ENCODE measurements at places on chromosomes 4 and X. TPM values are rescaled to one million over a fixed set of nuclear protein-coding genes. Genes with fewer than 3 reads are reported as not detected.
A peak's percentile ranks its signal among the peaks of the same experiment; 100 is the strongest.

The BANK1 gene
- 1.9 TPM for total RNA-seq

The PAK3 gene
- total RNA-seq: 9.2 TPM

The UPF3B gene
- total RNA-seq: 1.0 TPM

The GLRA2 gene
- total RNA-seq: 0.10 TPM

The TEC gene
- 6.1 TPM for total RNA-seq

The KLB gene
- total RNA-seq: not detected

The GPR143 gene
- 58.2 TPM for total RNA-seq

The NAA11 gene
- not detected for total RNA-seq

DNA sequence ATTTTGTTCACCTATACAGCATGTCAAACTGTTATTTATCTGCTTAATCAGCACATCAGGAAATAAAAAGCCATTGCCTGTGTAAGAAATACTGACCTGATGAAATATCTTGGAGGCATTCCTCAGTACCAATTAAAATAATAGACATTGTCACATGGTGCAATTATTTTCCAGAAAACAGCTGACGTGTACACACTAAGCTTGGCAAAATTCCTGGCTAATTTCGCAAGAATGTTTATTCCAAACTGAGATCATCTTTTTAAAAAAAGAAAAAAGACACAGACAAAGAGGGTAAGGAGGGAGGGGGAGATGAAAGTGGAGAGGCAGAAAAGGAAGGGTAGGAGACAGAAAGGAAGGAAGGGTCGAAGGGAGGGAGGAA is 61.9 kb upstream of the NFKB1 start:
- DNase-seq: peak; percentile 98

DNA sequence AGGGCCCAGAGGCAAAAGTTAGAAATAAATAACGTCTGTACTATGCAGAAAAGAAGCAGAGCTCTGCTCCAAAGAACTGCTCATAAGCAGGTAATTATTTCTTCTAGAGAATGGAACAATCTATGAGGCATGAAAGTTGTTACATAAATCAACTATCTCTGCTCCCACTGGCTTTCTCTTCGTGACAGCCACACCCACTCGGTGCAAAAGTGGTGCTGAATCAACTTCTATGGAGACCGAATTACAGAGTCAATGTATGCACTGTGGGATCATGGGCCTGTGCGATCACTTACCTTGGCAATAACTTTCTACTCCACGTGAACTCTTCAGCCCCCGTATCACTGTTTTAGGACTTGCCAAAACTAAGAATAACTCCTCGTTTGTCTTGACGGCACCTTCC is 99.4 kb upstream of the ATXN3L start:
- no peak for DNase-seq

DNA sequence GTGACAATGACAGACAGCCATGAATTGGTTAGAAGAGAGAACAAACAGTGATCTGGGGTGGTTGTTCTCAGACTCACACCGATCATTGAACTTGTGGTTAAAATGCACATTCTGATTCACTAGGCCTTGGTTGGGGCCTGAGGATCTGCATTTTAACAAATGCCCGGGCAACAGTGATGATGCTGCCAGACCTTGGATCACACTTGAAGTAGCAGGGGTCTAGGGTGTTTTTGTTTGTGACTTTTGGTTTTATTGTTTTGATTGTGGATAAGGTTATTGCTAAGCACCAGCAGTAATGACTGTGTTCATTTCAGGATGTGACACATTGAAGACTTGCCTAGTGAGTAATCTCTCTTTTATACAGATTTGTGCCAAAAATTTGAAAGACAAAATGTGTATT is 36.5 kb downstream of the TXLNG start:
- DNase-seq: no peak

GRCh38 chrX:128623361-128623760 is 571.2 kb upstream of the ACTRT1 start:
- DNase-seq: no peak

- DNase-seq: peak; percentile 16
These were observed 238.9 kb downstream of the PALLD start for GRCh38 chr4:168735735-168736134.

DNA sequence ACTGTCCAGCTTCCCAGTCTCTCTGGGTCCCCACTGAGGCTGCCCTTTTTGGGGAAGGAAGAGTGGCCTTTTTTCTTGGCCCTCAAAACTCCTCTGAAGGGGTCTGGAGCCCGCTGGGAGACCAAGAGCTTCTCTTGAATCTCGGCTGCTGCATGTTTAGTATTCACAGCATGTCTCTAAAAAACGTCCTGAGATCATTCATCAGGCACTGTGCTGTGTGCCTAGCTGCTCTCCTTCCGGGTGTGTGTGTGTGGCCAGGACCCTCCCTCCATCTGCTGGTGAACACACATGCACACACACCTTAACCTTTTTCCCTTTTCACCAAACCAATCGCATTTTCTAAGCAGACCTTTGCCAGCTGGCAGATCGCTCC is 841 bp upstream of the FRMPD3 start:
- no peak for DNase-seq

DNA sequence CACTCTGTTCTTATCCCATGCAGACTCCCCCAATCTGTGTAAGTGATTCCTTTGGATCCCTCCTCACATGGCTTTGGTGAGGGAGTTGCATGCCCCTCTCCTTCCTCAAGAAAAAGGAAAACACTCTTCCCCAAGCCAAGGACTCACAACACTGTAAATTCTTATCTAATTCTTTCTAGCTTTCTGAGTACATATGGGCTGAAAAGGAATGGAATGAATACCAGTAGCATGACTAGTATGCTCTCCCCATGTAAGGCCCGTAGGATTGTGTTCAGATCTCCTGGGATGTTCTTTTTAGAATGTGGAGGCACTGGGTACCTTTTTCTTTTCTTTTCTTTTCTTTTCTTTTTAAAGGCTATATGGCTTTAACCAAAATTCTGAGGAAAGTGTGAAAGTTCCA is 17.0 kb upstream of the MAGED1 start:
- DNase-seq: no peak

GRCh38 chrX:84175274-84175673 is 12.7 kb downstream of the RPS6KA6 start:
- DNase-seq: no peak

GRCh38 chr4:12644261-12644660 is 839.9 kb downstream of the RAB28 start:
- no peak for DNase-seq

GRCh38 chr4:182502064-182502463 is 258.9 kb downstream of the TENM3 start:
- no peak for DNase-seq

DNA sequence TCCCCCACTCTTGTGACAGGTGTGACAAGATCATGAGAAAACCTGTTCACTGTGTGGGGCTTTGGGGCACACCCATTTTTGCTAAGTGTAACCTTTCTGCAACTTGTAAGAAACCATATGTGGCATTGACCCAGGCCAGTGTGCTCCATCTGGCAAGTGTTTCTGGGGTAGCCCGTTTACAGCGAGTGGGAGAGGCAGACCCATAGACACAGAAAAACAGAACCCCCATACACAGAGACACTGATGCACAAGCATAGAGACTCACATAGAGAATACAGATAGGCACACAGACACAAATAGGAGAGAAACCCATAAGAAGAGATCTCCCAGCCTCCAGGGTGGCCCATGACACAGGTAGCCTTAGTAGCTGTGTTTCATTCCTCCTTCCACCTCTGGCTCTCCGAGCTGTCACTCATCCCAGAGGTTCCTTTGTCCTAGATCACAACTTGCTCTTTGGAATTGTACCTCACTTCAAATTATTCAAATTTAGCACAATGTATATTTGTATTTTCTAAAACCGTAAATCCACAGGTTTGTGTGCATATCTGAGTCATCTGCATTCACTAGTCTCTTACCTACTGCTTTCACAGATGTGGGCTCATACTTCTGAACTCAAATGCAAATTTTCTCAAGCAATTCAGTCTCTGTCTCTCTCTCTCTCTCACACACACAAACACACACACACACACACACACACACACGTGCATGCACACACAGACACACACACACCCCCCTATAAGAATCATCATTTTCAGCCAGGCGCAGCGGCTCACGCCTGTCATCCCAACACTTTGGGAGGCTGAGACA is 114.4 kb downstream of the SH3KBP1 start:
- no peak for DNase-seq

GRCh38 chr4:119825696-119826095 is 197.1 kb upstream of the PDE5A start:
- no peak for DNase-seq

- peak; percentile 5 for DNase-seq
These were observed 57.3 kb upstream of the AP1S2 start for GRCh38 chrX:15911734-15912550.

- DNase-seq: no peak
These were observed 35.7 kb downstream of the ZNF518B start for GRCh38 chr4:10421344-10422055.

DNA sequence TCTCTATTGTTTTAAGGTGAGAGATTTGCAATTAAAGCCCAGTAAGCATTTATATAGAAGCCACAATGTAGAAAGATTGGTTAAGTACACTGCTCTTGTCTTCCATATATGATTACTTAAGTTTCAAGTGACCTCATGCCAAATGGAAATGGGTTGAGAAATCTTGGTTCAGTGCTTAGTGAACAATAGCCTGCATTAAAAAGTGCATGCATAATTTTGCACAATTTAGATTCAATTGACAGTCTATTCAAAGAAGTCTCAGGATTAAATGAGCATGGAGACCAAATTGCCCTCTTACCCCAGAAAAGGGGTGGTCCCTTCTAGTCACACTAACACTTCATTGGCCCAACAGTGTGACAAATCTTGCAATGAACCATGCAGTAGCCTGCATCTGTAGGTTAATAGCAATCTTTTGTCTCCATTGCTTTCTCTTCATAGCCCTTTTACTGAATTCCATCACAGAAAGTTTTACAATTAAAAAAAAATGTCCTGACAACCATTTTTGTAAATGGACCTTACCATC is 93.6 kb downstream of the HHIP start:
- peak; percentile 10 for DNase-seq

GRCh38 chr4:66489783-66490452 is 819.6 kb upstream of the EPHA5 start:
- DNase-seq: peak; percentile 72

DNA sequence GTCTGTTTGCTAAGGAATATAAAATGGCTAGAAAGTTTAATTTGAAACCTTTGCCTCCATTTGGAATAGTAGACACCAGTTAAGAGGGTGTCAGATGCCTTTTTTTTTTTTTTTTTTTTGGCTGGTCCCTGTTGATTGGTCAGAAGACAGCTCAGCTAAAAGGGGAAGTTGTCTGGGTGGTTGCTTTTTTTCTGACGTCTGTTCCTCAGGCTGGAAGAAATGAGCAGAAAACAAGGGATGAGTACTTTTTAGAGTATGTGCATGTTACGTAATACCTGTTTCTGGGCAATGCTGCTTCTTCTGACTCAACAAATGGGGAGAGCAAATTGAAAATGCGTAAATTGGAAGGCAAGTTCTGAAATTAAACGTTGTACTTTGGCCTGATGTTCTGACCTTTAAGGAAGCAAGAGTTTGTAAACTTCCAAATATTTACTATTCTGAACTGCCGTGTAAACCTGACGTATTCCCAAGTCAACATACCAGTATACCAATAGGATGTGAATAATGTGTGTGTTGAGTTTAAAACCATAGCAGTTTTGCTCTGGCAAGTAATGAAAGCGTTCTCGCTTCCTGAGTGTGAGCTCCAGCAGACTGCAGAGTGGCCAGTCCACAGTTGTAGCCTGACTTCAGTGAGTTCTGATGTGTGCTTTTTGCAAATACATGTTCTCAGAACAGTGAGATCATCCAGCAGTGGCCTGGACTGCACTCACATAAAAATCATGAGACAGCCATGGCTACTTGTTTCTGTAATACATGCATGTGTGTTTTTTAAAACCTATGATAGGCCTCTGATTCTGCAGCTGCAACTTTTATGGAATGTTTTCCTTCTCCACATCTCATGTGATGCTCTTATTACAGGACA is 1.7 kb downstream of the SAT1 start:
- DNase-seq: peak; percentile 83

GRCh38 chrX:39487166-39487968 is 610.4 kb downstream of the BCOR start:
- DNase-seq: no peak

GRCh38 chrX:69991685-69992084 is 58.1 kb downstream of the AWAT2 start:
- DNase-seq: no peak

DNA sequence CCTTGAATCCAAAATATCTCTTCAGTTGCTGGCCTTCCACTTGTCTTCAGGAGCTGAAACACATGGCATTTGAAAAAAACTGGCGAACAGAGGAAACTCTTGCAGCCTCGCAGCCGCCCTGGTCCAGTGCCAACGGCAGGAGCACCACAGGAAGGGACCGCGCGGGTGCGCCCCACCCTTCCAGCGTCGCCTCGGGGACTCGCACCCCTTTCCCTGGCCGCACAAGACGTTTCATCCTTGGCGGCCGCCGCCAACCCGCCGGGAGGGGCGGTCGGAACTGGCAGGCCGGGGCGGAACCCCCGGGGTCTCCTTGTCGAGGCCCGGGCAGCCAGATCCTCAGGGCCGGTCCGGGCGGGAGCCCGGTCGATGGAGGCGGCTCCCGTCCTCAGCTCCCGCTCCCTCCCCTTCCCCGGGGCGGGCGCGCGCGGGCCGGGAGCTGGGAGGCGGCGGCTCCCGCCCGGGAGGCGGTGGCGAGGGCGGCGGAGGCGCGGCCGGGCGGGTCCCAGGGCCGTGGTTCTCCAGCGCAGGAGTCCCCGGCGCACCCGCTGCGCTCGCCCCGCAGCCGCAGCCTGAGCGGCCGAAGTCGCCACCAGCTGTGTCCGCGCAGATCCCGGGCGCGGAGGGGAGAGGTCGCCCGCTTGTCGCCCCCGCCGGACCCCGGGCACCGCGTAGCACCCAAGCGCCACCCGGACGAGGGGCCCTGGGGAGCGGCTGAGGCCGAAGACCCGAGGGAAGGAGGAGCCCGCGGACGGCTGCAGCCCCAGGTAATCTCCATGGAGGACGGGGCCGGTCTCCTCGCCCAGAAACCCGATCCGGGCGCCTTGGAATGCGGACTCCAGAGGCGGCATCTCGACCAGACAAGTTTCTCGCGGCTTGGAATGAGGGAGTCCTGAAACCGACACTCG is 886 bp upstream of the NDST3 start:
- DNase-seq: peak; percentile 26

DNA sequence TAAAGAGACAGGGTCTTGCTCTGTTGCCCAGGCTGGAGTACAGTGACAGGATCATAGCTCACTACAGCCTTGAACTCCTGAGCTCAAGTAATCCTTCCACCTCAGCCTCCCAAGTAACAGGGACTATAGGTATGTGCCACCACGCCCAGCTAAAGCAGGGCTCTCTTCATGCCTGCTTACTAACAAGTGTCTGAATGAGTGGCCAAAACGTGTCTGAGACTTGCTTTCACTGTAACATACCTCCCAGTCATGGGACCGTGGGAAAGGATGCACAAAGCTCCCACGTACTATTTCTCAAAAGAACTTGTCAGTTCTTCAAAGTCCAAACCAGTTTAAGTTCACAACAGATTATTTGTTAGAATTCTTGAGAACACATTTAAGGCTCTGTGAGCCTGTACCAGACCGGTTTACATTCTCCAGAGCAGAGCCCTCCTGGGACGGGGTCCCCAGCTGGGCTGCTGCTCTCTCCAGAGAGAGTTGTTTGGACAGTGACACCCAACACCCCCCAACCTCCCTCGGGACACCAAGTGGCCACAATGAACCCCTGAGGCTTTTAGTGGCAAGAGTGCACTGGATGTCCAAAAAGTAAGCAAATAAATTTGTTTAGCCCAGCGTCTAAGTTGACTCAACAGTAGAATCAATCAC is 24.1 kb downstream of the SH3KBP1 start:
- DNase-seq: peak; percentile 25

All from renal cortical epithelial cell (primary cell).